ENCODE measurements at places on chromosomes 5 and 9.

DNA sequence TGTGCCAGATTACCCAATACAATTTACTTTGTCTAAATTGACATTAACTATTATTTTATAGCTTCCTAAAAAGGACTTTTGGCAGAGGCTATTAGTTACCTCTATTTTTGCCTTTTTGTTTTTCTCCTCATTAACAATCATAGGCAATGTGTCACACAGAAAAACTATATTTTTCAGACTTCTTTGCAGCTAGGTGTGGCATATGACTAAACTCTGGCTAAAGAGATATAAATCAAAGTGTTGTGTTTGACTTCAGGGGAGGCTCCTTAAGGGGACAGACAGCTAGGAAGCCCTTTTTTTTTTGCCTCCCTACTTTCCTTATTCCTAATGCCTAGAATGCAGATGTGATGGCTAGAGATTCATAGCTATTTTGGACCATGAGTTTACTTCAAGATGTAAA, 19.7 kb upstream of the GCNT4 start:
- DNase-seq: no peak

DNA sequence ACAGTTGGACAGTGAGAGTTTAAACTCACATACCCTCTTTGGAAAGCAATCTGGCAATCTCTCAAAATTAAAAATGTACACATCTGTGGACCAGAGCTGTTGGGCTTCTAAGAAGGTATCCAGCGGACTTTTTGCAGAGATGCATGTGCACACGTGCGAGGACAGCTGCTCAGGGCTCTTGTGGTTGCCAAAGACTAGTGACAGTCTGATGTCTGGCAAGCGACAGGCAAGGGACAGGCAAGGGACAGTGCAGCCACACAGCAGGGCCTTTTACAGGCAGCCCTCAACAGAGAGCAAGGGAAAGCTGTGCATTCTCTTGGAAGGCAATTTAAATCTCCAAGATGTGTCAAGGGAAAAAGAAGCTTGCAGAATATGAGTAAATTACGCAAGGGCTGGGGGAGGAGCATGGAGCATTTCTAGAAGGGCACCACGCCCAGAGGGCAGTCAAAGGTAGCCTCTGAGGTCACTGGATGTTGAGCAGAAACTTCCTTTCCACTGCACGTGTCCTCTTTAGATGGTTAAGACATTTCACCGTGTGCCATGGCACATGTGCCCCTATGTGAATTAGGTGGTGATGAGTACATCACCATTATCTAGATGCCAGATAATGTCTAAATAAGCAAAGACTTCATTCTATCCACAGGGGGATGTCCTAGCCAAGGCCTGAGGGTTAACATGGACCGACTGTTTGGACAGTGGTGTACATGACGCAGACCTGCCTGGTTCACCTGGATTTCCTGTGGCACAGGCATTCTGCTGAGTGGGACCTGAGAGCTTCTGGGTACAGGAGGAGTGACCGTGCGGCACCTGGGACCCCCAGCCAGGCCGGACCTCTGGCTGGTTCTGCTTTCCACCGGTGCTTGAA, 9.1 kb downstream of the GFPT2 start:
- DNase-seq: no peak

DNA sequence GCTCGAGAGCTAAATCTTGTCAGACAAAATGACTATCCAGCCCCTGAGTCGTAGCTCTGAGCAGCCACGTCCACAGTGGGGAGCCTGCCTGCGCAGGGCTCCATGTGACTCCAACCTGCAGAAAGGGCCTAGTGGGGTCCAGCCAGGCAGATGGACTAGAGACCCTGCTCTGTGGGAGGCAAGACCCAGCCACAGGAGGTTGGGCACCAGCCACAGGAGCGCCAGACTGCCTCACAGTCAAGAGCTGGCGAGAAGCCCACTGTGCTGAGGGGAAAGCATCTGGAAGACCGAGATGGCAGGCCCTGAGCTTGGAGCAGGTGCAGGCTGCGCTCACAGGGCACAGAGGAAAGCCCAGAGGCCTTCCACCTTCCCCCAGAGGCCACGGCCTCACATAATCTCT, 61.4 kb downstream of the C5orf15 start:
- no peak for DNase-seq

DNA sequence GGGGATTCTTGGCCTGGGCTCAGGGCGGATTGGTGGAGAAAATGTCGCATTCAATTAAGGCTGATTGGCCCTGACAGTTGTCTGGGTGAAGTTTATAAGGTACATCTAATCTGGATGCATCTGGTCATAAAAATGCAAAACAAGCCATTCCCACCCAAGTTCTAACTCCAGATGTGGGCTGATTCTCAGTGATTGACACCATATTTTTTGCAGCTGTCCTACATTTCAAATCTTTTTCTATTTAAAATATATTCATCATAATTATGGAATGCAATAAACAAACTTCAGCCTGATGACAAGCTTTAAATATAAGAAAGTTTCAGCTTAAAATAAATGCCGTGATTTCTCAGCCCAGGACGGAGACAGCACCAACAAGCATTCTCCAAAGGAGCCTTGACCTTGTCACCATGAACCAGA, 146.4 kb upstream of the SMIM23 start:
- no peak for DNase-seq

DNA sequence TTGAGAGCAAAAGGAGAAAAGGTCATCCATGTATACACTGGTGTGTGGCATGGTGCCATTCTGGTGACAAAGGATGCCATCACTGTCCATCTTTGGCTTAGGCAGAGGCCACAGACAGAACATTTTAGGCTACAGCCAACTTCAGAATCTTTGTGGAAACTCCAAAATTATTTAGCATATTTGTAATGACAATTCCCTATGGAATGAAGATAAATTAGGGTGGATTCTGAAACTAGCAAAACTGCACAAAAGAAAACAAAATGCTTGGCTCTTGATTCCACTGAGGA, 92.5 kb downstream of the FBXW11 start:
- DNase-seq: no peak

DNA sequence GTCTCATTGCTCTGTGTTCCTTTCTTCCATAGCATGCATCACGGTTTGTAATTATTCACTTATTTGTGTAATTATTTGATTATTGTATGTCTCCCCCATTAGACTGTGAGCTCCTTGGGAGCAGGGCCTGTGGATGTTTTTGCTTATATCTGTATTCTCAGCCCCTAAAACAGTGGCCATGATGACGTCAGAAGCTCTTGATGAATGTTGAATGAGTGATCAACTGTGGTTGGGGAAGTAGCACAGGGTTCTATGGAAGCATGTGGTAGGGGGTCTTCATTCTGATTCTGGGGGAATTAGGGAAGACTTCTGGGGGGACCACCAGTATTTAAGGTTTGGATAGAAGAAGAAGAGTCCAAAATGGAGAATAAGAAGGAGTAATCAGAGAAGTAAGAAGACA, 6.0 kb downstream of the DNAI1 start:
- DNase-seq: no peak

DNA sequence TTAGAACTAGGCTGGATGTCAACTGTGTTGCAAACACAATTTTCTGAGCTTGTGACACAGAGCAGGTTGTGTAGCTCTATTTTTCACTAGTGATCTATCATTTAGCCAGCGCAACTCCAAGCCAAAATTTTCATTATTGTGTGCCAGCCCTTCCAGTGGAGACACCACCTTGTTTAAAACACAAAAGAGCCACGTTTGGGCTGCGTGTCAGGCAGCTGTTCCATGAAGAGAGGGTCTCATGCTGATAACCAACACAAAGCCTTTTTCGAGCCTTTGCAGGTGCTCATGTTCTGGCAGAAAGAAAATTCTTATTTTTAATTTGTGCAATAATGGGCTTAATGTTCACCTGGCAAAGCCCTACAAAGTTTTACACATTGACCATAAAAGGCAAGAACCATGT, 237.6 kb upstream of the RGMB start:
- DNase-seq: no peak

DNA sequence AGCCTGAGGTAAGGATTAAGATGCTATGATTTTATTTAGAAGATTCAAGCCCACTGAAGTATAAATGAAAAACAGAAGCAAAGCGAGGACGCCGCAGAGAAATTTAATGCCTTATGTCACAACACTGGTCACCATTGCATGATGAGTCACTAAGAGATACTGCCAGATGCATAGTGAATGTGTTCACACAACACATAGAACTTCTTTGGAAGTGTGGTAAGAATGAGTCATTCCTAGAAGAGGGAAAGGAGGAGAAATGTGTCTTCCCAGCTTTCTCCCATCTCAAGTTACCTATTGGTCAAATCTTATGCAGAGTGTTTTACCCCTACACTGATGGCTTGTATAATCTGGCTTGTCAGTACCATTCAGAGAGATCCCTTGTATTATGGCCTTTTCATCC, 465.3 kb upstream of the ARRDC3 start:
- DNase-seq: no peak

- DNase-seq: no peak
Observed at GRCh38 chr5:110784901-110785300, 46.1 kb downstream of the SLC25A46 start.

DNA sequence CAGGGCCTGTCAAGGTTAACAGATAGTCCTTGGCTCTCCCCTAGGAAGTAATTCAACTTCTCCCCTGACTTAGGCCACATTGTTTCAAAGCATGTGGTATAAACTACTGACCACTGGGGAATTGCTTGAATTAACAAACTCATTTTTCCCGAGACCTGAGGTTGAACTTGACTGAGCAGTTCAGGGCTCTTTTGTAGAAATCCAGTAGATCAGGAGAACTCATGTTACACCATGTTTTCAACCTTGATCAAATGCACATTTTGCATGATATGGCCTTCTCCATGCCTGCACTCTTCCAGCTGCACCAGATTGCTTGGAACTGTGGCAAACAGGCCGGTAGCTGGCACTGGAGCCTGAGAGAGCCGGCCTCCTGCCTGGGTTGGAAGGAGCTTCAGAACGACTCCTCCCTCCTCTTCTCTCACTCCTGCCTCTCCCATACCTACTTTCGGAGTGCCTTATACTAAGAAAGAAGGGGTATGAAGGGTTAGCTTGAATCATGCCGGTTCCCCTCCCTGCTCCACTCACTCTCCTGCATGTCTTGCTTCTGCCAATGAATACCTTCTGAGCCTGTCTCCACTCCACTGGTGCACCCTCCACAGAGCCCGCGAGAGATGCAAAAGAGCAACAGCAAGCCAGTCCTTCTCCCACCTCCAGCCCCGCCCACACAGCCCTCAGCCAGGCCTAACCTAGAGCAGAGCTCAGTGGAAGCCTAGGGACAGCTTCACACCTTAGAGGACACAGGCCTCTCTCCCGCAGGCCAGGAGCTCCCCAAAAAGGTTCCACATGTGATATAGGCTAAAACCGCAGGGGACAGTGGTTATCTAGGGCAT, 159.4 kb downstream of the MACROH2A1 start:
- no peak for DNase-seq

- no peak for DNase-seq
Observed at GRCh38 chr9:123416176-123416575, 60.2 kb downstream of the CRB2 start.

DNA sequence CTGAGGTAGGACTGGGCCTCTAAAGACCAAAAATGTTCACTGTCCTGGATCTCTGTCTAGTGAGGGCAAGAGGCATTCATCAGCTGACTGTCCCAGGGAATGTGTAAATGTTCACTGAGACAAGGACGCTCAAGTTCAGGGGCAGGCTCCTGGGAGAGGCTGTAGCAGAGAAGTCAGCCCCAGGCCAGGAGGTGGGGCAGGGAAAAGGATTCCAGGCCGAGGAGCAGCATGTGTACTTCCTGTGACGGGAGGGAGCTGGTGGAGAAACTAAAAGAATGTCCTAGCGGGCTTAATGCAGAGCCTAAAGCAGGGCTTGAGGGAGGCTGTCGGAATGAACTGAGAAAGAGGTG, 205.8 kb downstream of the GABBR2 start:
- no peak for DNase-seq

GRCh38 chr5:135448791-135449507, 1.8 kb upstream of the DCANP1 start:
- DNase-seq: no peak

- DNase-seq: no peak
Observed at GRCh38 chr9:95738438-95738837, 137.1 kb upstream of the ERCC6L2 start.

DNA sequence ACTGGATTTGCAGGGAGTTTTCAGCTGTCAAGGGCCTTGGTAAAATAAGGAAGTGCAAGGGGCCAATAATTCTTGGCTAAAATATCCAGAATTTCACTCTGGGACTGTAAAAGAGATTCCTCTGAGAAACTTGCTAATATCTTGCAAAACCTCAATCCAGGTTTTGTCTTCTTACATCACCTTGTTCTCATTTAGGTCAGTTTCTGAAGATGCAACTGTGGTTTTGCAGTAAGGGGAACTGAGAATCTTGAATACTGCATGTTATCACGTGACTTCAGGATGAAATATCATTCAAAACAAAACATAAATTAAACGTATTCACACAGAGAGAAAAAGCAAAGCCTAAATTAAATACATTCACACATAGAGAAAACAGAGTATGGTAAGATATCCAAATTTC, 35.0 kb upstream of the RIC1 start:
- DNase-seq: no peak

GRCh38 chr5:37663538-37663937, 176.3 kb downstream of the GDNF start:
- no peak for DNase-seq

DNA sequence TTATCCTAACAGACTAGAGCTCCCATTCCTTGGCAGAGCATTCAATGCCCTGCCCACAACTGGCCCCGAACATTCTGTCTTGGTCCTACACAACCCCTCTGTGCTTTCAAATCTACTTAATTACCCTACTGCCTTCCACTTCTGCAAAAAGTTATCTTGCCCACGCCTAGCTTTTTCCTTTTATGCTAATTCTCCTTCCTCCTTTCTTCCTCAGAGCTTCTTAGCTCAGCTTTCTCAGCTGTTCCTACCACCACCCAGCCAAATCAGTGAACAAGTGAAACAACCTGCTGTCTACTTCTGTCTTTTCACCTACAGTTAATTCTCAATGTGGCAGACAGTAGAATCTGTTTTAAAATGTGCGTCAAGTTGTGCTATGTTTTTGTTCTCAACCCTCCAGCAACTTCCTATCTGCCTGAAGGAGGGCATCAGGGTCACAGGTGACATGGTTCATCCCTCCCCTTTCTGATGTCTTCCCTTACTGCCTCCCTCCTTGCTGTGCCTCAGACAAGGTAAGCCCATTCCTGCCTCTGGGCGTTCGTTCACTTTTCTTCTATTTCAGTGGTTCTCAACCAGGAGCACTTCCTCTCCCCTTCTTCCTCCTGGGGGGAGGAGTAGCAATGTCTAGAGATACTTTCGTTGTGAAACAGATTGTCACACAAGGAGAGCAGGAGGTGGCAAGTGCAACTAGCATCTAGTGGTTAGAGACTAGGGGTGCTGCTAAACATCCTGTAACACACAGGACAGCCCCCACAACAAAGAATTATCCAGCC, 1.3 kb upstream of the REEP5 start:
- DNase-seq: no peak

- DNase-seq: no peak
Observed at GRCh38 chr5:128353441-128354107, 184.5 kb downstream of the FBN2 start.

- DNase-seq: no peak
Observed at GRCh38 chr5:91072881-91073280, 310.2 kb downstream of the ARRDC3 start.

- no peak for DNase-seq
Observed at GRCh38 chr5:155595791-155596190, 582.2 kb downstream of the KIF4B start.

DNA sequence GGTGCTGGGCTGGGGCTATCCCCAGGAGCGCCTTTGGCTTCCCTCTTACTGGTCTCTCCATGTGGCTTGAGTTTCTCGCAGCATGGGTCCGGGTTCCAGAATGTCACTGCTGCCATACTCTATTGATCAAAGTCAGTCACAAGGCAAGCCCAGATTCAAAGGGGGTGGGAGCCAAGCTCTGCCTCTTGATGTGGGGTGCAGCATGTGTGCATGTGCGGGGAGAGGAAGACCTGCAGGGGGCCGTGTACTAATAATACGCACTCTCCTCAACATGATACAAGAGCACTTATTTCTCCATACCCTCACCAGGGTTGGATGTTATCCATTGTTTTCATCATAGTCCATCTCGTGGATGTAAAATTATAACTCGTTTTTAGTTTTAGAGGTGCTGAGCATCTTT, 81.2 kb downstream of the NDFIP1 start:
- no peak for DNase-seq

Data from SHP77 treated with DMSO at 0.1 percent for 48 hours (cell line).